Immature natural killer cell (primary cell): ENCODE measurements at places on chromosomes 13 and 19. TPM values are rescaled to one million over a fixed set of nuclear protein-coding genes. Genes with fewer than 3 reads are reported as not detected.

The CERS4 gene
- polyA plus RNA-seq = 48.1 TPM

The ZNF229 gene
- polyA plus RNA-seq = not detected

The ZNF577 gene
- polyA plus RNA-seq = 4.0 TPM

The ZSCAN5B gene
- polyA plus RNA-seq = not detected

The MBD3L2 gene
- not detected for polyA plus RNA-seq

The GPR183 gene
- polyA plus RNA-seq = 87.1 TPM

The CADM4 gene
- polyA plus RNA-seq = not detected

The CNFN gene
- 3.3 TPM for polyA plus RNA-seq

The IGFLR1 gene
- polyA plus RNA-seq = 94.6 TPM

The KIR2DL1 gene
- 56.9 TPM for polyA plus RNA-seq

The CCDC8 gene
- polyA plus RNA-seq = not detected

The TRPC4 gene
- polyA plus RNA-seq = not detected

The CBARP gene
- not detected for polyA plus RNA-seq

The PROZ gene
- polyA plus RNA-seq = not detected

The CYP4F8 gene
- polyA plus RNA-seq = not detected

The COX7A1 gene
- not detected for polyA plus RNA-seq

The ZNF441 gene
- 0.14 TPM for polyA plus RNA-seq

- no peak for DNase-seq
Measured at GRCh38 chr19:29956855-29957254, 14.8 kb downstream of the URI1 start.

DNA sequence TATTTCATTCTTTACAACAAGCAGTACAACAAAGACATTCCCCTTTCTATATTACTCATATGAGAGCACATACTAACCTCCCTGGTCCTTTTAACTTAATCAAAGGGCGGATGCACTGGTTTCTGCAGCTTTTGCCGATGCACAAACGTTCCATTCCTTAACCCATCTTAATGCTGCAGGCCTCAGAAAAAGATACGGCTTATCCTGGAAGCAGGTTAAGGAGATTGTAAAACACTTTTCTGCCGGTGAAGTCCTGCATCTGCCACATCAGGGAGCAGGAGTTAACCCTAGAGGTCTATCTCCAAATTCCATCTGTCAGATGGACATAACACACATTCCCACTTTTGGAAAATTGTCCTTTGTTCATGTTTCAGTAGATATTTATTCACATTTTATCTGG is 11.5 kb upstream of the ZNF814 start:
- DNase-seq = no peak

DNA sequence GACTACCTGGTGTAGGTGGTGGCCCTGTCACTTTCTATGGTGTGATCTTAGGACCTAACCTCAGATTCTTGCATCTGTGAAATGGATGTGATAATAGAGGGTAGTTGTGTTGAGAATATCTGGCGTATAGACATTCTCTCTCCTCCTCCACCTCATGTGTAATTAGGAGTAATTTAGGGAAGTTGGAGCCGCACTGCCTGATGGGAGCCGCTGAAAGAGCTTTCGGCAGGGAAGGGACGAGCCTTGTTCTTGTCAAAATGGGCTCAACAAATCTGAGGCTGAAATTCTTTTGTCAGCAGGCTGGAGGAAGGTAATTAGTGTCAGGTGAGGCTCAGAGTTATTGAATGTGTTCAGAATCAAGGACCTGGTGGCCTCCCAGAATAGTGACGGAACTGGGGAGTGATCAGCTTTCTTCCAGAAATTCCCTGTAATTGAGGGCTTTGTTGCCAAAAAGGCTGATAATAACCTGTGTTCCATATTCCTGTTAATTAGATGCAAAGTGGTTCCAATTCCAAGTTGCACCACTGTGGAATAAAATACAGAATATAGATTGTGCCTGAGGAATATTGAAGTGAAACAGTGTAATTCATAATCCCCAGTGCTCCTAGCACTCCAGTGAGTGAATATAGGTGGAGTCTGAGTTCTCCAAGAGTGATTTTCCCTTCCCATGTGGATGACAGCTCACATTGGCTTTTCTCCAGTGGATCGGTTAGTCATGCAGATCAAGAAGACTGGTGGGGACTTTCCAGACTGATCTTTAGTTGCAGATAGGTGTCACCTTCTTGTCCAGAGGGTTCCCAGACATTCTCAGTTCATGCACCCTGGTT is 47.5 kb downstream of the SPATA13 start:
- no peak for DNase-seq

DNA sequence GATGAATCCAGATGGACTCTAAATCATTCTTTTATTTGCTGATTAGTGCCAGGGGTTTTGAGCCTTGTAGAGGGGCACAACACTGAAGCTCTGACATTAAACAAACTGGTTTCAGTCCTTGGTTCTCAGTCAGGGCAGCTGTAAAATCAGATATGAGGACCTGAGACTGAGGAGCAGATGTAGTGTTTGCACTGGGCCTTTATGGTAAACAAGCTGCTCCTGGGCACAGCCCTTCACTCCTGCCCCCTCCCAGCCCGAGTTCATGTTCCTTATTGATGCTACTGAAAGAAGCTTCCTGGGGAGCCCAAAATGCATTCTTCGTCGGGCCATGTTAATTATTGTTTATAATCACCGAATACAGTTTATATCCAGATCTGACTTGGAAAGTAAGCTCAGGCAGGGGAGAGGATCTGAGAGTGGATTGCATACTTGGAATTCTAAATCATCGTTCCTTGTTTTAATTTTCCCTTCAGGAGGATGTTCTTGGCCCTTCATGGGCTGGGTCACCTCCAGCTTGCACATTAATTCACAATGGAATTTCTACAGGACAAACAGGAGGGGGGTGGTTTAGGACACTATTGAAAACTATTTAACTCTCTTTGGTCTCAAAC is 213.5 kb downstream of the FGF9 start:
- DNase-seq = no peak

DNA sequence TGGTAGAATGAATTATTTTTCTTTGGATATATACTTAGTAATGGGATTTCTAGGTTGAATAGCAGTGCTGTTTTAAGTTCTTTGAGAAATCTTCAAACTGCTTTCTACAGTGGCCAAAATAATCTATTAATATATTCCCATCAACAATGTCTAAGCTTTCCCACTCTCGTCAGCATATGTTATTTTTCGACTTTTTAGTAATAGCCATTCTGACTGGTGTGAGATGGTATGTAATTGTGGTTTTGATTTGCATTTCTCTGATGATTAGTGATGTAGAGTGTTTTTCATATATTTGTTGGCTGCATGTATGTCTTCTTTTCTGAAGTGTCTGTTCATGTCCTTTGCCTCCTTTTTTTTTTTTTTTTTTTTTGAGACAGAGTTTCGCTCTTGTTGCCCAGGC is 90.2 kb upstream of the CSNK1A1L start:
- DNase-seq = no peak

- no peak for DNase-seq
Measured at GRCh38 chr19:1668486-1669270, 16.3 kb upstream of the TCF3 start.

DNA sequence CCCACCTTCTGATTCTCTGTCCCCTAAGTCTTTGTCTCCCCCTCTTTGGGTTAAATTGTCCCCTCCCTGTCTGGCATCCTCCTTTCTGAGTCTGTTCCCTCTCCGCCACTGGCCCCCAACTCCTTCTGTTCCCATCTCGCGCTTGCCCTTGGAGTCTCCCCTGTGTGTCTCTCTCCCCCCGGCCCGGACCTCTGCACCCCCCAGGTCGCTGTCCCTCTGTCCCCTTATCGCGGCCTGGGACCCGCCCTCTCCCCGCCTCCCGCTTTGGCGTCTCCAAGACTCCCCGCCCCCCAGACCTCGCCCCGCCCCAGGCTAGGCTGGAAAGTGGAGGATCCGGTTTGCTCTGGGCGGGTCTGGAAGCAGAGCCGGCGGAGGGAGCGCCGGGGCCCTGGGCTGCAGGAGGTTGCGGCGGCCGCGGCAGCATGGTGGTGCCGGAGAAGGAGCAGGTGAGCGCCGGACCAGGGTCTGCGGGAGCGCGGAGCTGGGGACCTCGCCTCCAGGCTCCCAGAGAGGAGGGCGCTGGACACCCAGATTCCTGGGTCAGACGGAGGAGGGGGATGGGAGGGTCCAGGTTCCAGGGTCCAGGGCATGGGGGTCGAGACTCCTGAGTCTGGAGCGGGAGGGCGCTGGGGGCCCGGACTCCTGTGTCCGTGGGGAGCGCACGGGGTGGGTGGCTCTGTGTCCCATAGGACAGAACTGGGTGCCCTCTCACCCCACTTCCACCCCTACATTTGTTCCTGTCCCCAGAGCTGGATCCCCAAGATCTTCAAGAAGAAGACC is at the start of gene TRPM4:
TSS of gene TRPM4 (plus strand) at position 348 of the 780 bp plus-strand sequence. CDS start at position 423, 75 bp downstream.
- DNase-seq = no peak

- DNase-seq = no peak
Measured at GRCh38 chr19:18756896-18757295, 34.2 kb downstream of the COMP start.

- no peak for DNase-seq
Measured at GRCh38 chr13:45209229-45209628, 8.4 kb upstream of the KCTD4 start.

DNA sequence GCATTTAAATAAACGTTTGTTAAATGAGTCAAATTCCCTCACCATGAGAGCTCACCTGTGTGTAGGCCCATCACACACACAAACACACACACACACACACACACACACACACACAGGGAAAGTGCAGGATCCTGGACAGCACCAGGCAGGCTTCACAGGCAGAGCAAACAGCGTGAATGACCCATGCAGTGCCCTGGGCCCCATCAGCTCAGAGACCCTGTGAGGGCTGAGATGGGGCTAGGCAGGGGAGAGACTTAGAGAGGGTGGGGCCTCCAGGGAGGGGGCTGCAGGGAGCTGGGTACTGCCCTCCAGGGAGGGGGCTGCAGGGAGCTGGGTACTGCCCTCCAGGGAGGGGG is 8.5 kb upstream of the CEACAM5 start:
- DNase-seq = no peak

DNA sequence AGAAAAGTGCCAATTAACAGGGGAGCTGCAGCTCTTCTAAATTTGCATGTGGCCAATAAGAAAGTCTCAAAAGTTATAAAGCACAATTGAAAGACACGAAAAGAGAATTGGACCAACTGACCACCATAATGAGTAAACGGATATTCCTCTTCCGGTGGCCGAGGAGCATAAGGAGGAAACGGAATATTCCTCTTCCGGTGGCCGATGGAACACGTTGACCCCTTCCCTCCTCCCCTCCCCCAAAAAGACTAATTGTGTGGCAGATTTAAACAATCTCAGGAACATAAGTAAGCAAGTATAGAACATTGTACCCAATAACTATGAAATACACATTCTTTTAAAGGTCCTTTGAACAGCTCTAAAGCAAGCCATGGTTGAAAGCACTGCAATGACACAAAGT is 41.2 kb upstream of the TUBGCP3 start:
- DNase-seq = no peak

- no peak for DNase-seq
Measured at GRCh38 chr13:28819735-28820098, 422 bp upstream of the MTUS2 start.

GRCh38 chr13:46387064-46387851 is at the start of gene RUBCNL:
TSS of gene RUBCNL (minus strand) at chr13:46387252. CDS start at chr13:46372475, 14,777 bp downstream.
- DNase-seq = no peak

- DNase-seq = no peak
Measured at GRCh38 chr19:27794494-27795042, 1418.4 kb downstream of the UQCRFS1 start.

DNA sequence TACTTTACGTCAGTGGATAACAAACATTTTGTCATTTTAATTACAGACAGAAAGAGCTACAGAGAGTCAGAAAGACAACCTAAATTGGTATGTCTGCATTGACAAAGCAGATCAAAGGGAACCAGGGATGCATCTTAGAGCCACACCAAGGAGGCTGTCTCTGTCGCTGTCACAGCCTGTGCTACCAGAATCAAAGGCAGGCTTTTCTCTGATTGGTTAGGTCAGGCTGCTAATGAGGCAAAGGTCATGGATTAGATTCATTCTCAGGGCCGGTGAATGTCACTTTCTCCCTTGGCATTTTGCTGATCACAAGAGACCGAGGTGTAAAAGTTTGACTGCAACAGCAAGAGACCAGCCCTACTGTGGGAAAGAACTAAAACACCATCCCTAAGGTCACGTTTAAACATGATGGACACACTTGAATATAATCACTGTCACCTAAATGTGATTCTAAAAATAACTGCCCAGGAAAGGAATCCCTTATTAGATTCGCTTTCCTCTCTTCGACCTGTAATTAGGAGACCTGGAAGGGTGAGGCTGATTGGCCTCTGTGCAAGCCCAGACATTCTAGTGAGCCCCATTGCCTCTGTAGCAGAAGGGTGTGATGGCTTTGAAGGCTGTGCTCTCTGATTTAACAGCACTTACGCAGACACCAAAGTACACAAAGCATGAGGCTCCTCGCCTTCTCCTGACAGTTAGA is 314.4 kb upstream of the NBEA start:
- DNase-seq = no peak

- no peak for DNase-seq
Measured at GRCh38 chr13:42041684-42042035, 6.8 kb upstream of the DGKH start.

- DNase-seq = peak; percentile 46
Measured at GRCh38 chr19:35869327-35870123, 1.2 kb downstream of the APLP1 start.

DNA sequence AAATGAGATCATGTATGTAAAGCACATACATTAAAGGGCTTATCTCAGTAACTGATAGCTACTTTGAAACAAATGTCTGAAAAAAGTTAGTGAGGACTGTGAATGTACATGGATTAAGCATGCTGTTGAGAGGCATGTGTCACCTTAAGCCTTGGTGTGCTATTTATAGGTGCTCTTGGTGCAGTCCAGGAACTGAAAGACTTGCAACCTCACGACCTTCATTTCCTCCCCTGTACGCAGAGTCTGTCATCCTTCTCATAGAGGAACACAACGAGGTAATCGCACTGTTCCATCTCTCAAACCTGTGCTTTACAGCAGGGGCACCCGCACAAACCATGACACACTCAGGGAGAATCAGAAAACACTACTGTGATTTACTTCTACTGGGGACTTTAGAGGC is 65.6 kb downstream of the UFM1 start:
- no peak for DNase-seq

GRCh38 chr13:76853481-76853880 is 32.7 kb downstream of the KCTD12 start:
- DNase-seq = no peak

- no peak for DNase-seq
Measured at GRCh38 chr13:112545856-112546255, 42.1 kb downstream of the TUBGCP3 start.

DNA sequence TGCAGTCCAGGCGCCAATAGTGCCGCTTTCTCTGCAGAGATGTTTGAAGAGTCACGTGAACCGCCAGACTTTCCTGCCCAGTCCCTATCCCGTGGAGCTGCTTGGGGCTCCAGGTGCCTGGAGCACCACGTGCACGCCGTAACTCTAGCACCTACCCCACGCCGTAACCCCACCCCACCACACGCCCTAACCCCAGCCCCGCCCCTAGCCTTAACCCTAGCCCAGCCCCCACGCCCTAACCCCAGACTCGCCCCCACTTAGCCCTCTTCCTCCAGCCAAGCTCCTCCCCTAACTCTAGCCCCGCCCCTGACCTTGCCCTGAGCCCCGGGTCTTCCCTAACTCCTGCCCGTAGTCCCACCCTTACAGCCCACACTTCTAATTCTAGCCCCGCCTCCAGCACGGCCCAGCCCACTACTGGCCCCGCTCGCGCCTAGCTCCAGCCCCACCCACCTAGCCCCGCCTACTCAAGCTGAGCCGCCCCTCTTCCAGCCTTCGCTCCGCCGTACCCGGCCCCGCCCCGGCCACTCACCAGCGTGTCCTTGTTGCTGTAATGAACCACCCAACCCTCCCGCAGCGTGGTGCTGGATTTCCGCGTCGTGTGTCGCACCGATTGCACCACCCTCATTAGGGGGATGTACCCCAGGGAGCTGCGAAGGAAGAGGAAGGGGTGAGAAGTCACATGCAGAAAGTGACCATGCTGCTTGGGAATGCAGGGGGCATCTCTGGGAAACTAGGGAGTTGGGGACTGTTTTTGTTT is 19.5 kb downstream of the PRKD2 start:
- no peak for DNase-seq

GRCh38 chr19:3014135-3014534 is 14.9 kb downstream of the TLE2 start:
- DNase-seq = no peak
